ENCODE measurements at places on chromosomes 1 and 21. TPM values are rescaled to one million over a fixed set of nuclear protein-coding genes. Genes with fewer than 3 reads are reported as not detected.

Gene NOS1AP
- polyA plus RNA-seq, result 0.14 TPM

Gene LCE2B
- polyA plus RNA-seq, result 0.53 TPM

GRCh38 chr21:16667395-16667794 is 845.4 kb upstream of the CXADR start:
- no peak overlapping the region for H3K27ac ChIP-seq
- H3K4me1 ChIP-seq, result no peaks in the 10 kb centered on the region
- H3K27me3 ChIP-seq, result no peaks in the 10 kb centered on the region
- no peak for DNase-seq
- no peak overlapping the region for H3K4me3 ChIP-seq

- H3K4me3 ChIP-seq, result no peak overlapping the region
- no peaks in the 10 kb centered on the region for H3K36me3 ChIP-seq
- no peaks in the 10 kb centered on the region for H3K4me1 ChIP-seq
- no peaks in the 10 kb centered on the region for H3K27me3 ChIP-seq
- no peak overlapping the region for H3K27ac ChIP-seq
Observed at GRCh38 chr1:239308701-239309333, 77.6 kb upstream of the CHRM3 start.

DNA sequence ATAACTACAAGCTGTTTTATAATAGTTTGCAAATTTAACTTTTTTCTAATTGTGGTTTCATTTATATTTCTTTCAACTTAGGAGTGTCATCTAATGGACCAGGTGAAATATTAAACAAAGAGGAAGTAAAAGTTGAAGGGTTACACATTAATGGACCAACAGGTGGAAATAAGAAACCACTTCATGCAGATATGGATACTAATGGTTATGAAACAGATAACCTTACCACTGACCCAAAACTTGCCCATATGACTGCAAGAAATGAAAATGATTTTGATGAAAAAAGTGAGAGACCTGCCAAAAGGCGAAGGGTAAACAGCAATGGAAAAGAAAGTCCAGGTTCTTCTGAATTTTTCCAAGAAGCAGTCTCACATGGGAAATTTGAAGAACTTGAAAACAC is 59.7 kb downstream of the MIER1 start:
- peaks cover 5% of the 10 kb centered on the region for H3K4me1 ChIP-seq
- H3K36me3 ChIP-seq, result peaks cover 6% of the 10 kb centered on the region
- no peak overlapping the region for H3K4me3 ChIP-seq
- H3K27me3 ChIP-seq, result no peaks in the 10 kb centered on the region

Gene NLRP3
- polyA plus RNA-seq, result 0.07 TPM

- peaks cover 4% of the 10 kb centered on the region for H3K27me3 ChIP-seq
- H3K27ac ChIP-seq, result no peak overlapping the region
- no peaks in the 10 kb centered on the region for H3K4me1 ChIP-seq
- H3K36me3 ChIP-seq, result no peaks in the 10 kb centered on the region
- H3K4me3 ChIP-seq, result no peak overlapping the region
Observed at GRCh38 chr1:30728832-30729638, 5.7 kb upstream of the MATN1 start.

GRCh38 chr1:35929730-35930592 is 944 bp upstream of the AGO3 start:
- DNase-seq, result peak; percentile 63
- H3K4me1 ChIP-seq, result peaks cover 4% of the 10 kb centered on the region
- no peaks in the 10 kb centered on the region for H3K36me3 ChIP-seq
- peak overlapping the region; percentile 84 for H3K27ac ChIP-seq
- H3K4me3 ChIP-seq, result peak overlapping the region; percentile 60

Gene FMO3
- polyA plus RNA-seq, result 148 TPM

Gene TTC39A
- polyA plus RNA-seq, result 0.28 TPM

Gene RABIF
- 15.8 TPM for polyA plus RNA-seq

DNA sequence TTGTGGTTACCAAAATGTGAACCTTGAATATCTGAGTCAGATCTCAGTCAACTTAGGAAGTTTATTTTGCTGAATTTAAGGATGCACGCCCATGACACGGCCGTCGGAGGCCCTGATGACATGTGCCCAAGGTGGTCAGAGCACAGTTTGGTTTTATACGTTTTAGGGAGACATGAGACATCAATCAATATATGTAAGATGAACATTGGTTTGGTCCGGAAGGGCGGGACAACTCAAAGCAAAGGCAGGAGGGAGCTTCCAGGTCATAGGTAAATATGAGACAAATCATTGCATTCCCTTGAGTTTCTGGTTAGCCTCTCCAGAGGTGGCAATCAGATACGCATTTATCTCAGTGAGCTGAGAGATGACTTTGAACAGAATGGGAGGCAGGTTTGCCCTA is 1.0 kb upstream of the PRMT2 start:
- H3K4me3 ChIP-seq, result peak overlapping the region; percentile 69
- peak overlapping the region; percentile 99 for H3K27ac ChIP-seq
- H3K27me3 ChIP-seq, result no peaks in the 10 kb centered on the region
- peaks cover 4% of the 10 kb centered on the region for H3K4me1 ChIP-seq

Gene DIP2A
- polyA plus RNA-seq, result 19.6 TPM

Gene ANKRD35
- polyA plus RNA-seq, result 3.4 TPM

DNA sequence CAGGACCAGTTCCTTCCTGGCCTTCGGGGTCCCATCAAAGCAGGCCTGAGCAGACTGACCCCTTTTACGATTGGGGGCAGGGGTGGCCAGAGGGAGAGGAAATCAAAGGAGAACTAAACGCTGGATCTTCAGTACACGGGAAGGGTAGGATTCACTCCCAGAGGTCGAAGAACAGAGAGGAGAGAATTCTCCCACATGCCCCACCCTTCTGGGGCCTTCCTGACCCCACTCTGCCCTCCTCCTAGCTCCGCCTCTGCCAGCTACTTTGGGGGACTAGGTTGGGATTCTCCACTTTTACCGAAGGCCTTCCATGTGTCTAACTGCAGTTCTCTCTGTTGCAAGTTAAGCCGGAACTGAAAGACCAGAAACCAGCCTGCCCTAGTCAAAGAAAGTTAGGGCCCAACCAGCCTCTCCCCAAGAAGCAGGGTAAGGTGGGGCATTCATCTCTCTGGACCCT is 654 bp upstream of the ARHGEF2 start:
- peak overlapping the region; percentile 67 for H3K4me3 ChIP-seq
- peaks cover 45% of the 10 kb centered on the region for H3K4me1 ChIP-seq
- H3K36me3 ChIP-seq, result peaks cover 1% of the 10 kb centered on the region
- DNase-seq, result peak; percentile 54
- no peaks in the 10 kb centered on the region for H3K27me3 ChIP-seq

DNA sequence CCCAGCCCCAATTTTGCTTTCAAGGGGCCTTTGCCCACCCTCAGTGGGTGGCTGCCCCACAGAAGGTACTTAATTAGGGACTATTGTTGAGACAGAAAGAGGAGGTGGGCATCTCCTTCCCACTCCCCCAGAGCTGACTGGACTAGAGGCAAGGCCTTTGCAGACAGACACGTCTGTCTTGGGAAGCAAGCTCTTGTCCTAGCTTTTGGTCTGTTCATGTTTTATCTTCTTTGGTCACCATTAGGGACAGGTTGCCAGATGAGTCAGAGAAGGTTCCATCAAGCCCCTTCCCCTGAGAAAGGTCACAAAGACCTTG is 27.7 kb downstream of the PTAFR start:
- H3K4me1 ChIP-seq, result peaks cover 2% of the 10 kb centered on the region
- no peaks in the 10 kb centered on the region for H3K27me3 ChIP-seq
- no peak overlapping the region for H3K27ac ChIP-seq

Gene LBR
- polyA plus RNA-seq, result 39.0 TPM

Gene UHMK1
- 39.1 TPM for polyA plus RNA-seq
